Kasumi-1 (cell line): ENCODE measurements at places on chromosomes 2 and 18.

DNA sequence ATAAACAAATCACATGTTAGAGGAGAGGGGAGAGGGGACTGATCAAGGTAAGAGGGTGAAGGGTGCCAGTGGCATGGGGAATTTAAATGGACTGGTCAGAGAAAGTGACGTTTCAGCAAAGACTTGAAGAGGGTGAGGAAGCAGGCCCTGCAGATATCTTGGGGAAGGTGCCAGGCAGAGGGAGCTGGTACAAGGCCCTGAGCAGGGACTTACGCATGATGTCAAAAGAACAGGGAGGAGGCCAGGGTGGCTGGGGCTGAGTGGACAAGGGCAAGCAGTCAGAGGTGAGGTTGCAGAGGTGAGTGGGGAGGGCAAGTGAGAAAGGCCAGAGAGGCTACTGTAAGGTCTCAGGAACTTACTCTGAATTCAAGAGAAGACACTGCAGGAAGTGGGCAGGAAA lies 53.3 kb upstream of the RMP24 start:
- no peak for DNase-seq

DNA sequence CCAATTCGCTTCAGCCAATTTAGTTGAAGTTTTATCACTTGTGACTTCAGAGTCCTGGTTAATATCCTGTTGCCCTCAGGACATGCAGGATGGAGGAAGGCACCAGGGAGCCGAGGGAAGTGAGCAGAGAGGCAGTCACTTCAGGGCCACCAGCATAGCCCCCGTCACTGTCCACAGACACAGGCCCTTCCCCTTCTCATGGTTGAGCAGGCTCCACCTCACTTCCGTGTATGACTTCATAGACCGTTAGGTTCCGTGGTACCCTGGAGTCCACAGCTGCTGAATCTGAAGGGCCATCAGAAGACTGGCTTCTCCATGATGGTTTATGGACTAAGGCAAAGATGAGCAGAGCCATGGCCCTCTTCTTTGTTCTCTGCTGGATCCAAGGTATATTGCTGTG lies at the start of gene C2orf92:
Gene C2orf92, plus strand, starts transcription at position 266 of the 400 bp plus-strand sequence. Its CDS starts 76 bp downstream, at position 342.
- DNase-seq, result no peak

DNA sequence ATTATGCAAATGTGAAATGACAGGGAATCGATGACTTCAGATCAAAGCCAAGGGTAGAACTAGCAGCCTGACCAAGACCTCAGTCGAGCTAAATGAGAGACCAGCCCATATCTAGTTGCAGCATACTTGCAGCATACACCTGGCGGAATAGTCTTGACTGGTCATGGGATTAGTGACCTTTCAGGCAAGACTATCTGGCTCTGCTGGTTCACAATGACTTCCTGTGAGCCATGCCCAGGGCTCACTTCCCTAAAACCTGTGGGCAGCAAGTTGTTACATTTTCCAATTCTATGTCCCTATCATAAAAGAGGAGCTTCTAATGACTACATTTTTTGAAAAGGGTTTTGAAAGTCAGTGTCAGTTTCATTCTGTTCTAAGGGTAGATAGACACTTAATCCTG lies 1624.9 kb upstream of the CELF4 start:
- DNase-seq, result no peak

DNA sequence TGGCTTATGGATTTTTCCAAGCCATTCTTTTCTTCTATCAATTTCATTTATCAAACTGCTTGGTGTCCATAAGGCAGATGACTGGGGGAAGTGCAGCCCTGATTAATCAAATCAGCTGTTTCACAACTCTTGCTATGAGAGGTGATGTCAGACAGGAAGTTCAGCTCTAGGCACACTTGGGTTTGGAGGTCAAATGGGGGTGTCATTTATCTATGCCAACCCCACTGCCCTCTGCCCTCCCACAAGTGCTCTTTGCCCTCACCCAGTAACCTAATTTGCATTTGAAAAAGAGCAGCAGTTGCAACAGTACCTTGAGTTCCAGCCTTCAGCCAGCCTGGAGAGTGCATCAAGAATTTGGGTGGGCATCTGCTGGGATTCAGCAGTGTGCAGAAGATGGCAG lies 431.3 kb upstream of the SPRED2 start:
- DNase-seq, result no peak

DNA sequence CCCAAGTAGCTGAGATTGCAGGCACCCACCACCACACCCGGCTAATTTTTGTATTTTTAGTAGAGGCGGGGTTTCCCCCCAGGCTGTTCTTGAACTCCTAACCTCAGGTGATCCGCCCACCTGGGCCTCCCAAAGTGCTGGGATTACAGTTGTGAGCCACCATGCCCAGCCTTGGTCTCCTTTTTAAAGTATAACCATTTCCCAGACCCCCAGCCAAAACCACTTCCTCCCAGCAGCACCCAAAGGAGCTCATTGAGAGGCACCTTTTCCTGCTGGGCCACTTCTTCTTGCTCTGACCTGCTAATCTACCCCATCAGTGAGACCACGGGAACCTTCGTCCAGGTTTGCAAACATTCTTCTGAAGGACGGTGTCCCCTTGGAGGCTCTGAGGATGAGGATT lies 69.9 kb downstream of the INPP5D start:
- DNase-seq, result no peak

DNA sequence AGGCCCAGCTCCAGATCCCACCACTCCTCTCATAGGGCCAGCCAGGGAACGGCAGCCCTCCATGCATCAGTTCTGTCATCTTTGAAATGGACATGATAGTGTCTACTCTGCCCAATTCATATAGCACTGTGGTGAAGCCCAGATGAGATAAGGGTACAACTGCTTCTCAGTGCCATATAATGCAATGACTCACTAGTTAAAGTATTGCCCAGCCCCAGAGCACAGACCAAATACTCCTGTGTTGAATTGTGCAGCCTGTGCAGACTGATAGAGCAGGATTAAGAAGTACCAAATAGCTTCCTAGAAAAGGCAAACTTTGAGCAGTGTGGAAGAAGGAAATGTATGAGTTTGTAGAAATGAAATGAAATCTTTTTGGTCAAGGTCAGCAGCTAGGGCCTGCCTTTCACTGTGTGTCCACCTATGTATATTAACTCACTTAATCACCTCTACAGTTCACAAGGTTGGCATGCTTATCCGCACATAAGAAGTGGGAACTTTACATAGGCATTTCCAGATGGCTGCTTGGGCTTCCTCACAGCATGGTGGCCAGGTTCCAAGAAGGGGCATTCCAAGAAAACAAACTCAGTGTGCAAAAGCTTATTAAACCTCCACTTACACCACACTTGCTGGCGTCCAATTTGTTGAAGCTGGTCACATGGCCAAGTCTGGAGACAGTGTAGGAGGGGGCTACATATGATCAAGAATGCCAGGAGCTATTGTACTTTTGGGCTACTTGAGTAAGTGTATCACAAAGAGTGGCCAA lies 102.8 kb upstream of the COPS8 start:
- no peak for DNase-seq

- no peak for DNase-seq
These were observed 116.0 kb upstream of the RAB27B start for GRCh38 chr18:54712306-54712705.

DNA sequence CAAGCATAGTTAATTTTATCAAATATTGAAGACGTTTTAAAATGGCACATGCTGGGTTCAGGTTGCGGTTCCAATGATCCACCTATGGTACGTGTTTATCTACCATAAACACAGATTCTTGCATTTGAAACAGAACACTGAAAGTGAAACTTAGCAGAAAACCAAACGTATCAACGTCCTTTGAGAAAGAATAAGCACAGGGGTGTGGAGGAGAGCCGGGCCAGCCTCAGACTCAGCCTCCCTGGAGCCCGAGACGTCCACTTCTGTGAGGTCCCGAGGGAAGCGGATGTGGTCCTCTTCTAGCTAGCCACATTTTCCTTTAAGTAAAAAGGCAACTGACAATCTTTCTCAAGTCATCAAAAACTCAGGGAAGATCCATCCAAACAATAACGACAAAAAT lies 195.9 kb downstream of the RTP5 start:
- DNase-seq, result no peak

DNA sequence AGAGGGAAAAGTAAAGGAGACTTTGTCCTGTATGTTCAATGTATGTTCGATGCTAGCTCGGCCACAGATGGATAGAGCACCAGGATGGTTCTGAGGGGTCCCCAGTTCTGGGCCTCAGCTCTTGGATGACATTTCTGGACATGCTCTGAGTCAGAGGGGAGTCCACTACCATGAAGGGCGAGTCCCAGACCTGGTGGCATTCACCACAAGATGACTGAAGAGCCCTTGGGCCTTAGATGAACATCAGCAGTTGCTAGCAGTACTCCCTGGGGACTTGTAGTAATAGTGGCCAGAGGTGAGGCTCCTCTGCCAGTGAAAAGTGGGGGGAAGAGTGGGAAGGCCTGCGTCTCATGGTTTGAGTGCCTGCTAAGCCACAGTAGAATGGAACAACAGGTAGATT lies 109.5 kb downstream of the GRB14 start:
- no peak for DNase-seq

DNA sequence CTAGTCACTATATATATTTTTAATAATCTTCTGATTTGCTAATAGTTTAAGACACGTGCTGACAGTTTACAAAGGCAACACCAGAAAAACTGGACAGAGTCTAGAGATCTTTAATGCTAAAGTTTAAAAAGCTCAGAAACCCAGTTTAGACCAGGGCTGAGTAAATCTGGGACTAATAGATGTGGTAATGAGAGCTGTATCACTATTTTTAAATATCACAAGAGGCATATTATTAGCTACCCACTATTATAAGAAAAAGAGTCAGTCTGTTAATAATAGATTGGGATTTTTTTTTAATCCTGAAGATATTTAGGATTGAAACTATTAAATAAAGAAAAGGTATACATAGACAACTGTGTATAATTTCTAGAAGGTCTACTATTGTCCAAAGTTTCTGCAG lies 299.9 kb downstream of the ZEB2 start:
- no peak for DNase-seq

- DNase-seq, result no peak
These were observed 238.1 kb downstream of the SEPTIN10 start for GRCh38 chr2:109375656-109376055.

GRCh38 chr2:216546641-216547403 lies 48.2 kb downstream of the RPL37A start:
- no peak for DNase-seq

DNA sequence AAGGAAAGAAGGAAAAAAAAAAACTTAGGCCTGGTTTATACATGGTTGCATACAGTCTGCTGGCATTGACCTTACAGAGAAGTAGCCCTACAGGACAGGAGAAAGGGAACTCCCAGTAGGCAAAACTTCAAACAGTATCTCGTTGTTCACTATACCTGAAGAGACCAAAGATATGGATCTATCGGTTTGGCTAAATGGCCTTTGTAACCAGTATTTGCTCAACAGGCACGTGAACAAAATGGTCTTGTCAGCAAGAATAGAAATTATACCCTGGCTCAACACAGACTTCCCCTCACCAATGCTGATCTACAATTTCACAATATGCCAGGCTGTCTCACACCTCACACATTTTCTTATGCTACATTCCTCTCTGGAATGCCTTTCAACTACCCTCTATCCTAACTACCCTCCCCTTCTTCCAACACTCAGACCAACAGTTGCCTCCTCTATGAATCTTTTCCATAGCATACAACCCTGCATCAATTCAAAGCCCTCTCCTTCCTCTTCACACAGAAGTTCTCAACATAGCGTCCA lies 13.7 kb downstream of the HYCC2 start:
- no peak for DNase-seq

DNA sequence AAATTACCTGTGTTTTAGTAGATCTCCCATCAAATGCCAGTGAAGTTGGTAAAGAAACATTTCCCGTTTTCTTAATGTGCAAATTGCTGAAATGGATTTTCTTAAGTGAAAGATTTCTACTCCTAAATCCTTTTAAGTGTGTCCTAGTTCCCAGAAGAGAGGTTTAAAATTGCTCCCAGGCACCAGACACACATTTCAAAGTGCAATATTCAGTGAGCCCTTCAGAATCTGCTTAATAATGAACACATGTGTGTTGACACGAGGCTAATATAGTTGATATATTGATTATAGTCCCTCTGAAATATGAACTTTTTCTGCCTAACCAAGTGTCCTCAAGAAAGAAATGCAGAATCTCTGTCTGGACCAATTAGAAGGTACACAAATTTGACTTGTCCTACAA lies 861.7 kb upstream of the CNTNAP5 start:
- DNase-seq, result no peak

DNA sequence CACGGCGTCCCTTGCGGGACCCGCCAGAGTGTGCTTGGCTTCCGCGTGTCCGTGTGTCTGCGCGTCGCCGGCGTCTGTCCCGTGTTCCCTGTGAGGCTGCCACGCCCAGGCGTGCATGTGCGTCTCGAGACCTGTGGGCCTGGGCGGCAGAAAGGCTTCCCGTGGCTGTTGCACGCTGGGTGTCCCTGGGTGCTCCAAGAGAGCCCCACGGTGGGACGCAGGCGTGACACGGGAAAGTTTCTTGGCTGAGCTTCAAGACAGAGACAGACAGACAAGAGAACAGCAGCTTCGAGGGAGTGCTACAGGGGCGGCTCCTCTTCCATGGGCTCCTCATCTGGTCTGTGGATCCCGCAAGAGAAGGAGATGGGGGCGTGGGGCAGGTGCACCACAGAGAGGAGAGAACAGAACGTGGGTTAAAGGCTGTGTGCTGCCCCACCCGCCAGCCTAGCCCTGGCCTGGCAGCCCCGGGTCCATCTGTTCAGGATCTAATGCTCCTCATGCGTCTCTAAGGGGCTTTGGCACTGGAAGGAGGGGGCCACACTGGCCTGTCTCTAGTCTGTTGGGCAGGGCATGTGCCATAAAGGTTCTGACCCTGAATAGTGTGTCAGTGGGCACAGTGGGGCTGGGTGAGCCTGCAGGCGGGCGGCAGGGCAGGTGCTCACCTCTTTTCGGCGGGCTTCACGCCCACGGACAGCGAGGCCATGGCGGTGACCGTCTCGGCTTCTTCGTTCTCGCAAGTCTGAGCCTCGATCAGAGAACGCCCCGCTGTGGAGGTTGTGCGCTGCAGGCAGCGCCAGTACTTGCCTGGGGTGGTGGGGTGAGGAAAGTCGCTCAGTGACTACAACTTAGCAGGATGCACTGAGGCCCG lies 205.1 kb downstream of the TWIST2 start:
- no peak for DNase-seq

- DNase-seq, result no peak
These were observed 128.3 kb downstream of the LRRC30 start for GRCh38 chr18:7358989-7359726.

- DNase-seq, result no peak
These were observed 61.9 kb downstream of the XRCC5 start for GRCh38 chr2:216171011-216171410.

DNA sequence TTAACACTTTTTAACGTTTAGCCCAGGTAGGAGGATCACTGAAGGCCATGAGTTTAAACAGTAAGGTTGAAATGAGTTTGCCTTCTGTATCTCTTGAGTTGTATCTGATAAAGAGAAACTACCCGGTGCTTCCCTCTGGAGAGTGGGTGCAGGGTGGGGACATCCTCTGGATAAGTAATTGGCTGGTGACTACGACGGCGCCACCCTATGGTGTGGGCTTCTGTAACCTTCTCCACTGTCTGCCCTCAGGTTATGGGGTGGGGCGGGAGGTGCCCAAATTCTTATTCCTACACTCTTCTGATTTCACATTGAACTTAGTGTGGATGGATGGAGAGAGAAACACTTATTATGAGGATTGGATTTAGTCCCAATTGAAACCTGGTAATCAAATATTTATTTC lies 68.8 kb downstream of the LDLRAD4 start:
- no peak for DNase-seq

- no peak for DNase-seq
These were observed 7.4 kb downstream of the PTGR3 start for GRCh38 chr18:75201282-75202270.
